ENCODE measurements at places on chromosomes 3 and 15. TPM values are rescaled to one million over a fixed set of nuclear protein-coding genes. Genes with fewer than 3 reads are reported as not detected.

CCR3 gene
- total RNA-seq, result not detected

ASB14 gene
- not detected for total RNA-seq

ZKSCAN7 gene
- 4.7 TPM for total RNA-seq

ISL2 gene
- 1.3 TPM for total RNA-seq

TP63 gene
- total RNA-seq, result not detected

POPDC2 gene
- under 0.01 TPM for total RNA-seq

DLL4 gene
- 1.7 TPM for total RNA-seq

ITIH4 gene
- 0.28 TPM for total RNA-seq

STAC gene
- 0.36 TPM for total RNA-seq

PIAS1 gene
- 63.6 TPM for total RNA-seq

GPD1L gene
- total RNA-seq, result 7.9 TPM
